Fibroblast of skin of right biceps (primary cell): ENCODE measurements at places on chromosomes 7 and 10.

DNA sequence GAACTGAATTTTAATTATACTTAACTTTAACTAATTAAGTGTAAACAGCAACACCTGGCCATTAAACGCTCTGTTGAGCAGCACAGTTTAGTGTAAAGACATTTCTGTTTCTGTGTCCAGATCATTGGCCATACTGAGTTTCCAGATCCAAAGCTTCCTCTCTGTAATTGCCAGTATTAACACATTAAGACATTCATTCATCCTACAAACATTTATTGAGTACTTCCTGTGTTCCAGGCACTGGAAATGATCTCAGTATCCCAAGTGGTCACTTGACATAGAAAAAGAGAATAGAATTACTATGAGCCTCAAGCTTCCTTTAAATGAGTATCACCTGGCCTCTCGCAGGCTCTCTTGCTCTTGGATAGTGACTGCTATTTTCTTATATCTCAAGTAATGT, 618.1 kb downstream of the SORCS3 start:
- no peak for DNase-seq

DNA sequence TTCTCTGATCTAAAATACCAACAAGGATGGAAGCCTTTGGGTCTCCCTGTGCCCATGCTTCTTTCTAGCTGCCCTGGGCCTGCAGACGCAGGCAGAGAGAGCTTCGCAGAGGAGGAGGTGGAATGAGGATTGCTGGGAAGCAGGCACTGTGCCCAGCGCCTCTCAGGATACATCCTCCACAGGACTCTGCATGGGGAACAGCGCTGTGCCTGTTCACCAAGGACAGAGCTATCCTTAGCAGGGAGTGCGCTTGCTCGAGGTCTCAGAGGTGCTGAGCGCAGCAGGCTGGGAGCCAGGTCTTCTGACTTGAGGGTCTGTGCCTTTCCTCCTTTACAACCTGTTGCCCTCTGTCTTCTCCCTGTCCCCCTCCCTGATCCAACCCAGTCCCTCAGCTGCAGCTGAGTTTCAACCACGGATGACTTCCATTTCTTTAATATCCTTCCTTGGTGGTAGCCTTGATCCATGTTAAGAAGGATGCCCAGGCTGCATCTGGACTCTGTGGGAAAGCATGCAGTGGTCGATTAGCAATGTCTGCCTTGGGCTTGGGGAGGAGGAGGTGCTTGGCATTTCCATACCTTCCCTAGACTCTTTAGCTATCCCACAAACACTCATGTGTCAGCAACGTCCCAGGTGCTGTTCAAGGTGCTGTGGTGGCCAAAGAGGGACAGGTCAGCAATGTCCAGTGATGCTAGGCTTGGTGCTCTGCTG, 219.6 kb upstream of the GPR26 start:
- no peak for DNase-seq

DNA sequence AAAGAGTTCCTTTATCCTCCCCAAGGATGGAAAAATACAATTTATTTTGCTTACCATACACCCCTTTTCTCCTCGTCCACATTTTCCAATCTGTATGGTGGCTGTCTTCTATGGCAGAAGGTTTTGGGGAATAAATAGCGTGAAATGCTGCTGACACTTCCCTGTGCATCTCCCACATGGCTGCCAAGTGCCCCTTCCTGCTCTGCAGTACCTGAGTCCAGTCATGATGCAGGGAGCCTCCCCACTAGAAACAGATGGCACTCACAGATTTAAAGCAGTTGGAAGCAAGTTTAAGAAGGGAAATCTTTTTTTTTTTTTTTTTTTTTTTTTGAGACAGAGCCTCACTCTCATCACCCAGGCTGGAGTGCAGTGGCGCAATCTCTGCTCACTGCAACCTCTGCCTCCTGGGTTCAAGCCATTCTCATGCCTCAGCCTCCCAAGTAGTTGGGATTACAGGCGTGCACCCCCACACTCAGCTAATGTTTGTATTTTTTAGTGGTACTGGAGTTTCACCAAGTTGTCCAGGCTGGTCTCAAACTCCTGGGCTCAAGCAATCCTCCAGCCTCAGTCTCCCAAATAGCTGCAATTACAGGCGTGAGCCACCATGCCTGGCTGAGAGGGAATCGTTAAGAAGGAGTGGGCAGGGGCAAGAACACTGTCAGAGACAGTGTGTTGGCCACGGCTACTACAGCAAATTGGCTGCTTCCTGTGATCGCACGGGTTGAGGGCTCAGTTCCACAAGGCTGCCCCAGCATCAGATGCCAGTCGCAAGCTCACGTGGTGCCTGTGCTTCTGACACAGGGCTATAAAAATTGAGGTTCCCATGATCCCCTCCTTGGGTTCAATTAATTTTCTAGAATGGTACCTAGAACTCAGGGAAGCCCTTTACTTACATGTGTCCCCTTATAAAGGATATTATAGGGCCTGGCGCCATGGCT, 5.3 kb upstream of the PILRA start:
- DNase-seq = no peak

- peak; percentile 86 for DNase-seq
Observed at GRCh38 chr7:155213385-155213784, 84.3 kb upstream of the INSIG1 start.

DNA sequence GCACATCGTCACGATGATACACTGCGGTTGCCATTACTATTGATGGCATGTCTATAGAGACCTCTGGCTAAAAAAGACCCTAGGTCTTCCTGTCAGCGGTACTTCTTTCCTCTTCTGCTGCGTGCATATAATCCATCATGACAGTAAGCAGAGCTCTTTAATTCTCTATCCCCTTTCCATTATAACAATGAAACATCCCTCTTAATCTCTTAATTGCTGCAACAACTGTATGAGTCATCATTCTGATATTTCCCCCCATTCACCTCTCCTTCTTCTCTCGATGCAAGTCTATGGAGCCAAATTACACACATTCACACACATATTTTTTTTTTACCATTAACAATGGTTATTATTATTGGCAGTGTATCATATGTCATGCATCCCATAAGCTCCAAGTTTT, 45.2 kb upstream of the AKR1E2 start:
- peak; percentile 88 for DNase-seq

DNA sequence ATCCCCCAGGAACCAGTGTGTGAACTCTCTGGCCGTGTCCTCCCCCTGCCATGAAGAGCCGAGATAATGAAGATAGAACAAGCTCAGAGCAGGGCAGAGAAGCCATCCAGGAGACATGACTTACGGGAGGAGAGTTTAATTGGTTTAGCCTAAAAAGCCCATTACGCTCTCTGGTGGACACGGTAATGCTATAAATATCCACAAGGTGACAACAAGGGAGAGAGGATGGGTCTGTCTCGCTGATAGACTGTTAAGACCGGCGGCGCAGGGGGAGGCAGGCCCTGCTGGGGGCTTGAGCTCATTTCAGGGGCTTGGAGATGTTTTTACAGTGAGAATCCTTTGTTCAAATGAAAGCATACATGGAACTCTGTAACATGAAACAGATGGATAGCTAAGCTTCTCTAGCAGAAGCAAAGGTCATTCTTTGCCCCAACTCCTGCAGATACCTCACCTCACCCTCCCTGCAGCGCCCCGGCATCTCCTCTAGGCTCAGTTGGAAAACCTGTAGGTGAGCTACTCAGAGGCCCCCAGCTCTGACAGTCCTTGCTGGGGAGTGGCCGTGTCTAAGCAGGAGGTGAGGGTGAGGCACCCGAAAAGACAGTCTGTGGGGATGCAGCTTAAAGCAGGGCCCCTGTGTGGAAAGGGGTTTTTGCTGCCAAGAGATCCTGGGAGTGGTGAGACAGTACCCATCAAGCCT, 40.8 kb upstream of the LOXL4 start:
- DNase-seq = peak; percentile 62

DNA sequence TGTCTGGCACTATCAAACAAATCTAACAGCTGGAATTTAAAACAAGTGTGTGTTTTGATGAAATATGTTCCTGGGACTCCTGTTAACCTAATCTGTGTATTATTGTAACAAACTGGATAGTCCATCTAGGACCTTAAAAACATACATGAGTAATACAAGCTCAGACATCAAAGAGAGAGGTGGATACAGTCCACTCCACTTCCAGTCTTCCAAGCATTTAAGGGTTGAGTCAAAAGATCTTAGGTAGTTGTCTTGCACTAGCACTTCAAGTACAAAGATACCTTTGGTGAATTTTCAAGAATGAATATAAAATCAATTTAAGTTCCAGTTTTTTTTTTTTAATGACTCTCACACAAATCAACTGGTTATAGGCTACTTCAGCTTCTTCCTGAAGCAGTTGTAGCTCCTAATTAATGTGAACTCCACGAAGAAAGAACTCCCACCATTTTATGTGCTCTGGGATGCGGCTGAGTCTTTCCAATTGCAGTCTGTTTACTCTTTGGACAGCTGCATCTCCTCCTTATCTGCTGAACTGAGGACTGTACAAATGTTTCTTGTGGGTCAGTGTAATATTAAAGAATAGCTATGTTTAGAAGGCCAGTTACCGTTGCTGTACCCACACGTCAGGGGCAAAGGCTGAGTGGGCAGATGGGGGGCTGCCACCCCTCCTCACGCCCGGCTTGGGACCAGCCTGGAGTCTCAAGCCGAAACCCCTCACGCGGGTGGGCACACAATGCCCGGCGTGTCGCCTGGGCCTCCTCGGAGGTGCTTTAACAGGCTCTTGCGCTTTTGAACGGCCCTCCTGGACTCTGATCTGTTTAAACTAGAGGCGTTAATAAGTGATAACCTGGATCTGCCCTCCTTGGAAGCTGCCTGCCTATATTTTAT, 2.9 kb upstream of the IGF2BP3 start:
- peak; percentile 15 for DNase-seq

- DNase-seq = no peak
Observed at GRCh38 chr10:121732656-121733445, 134.6 kb upstream of the FGFR2 start.

GRCh38 chr7:108027239-108027638, 24.3 kb upstream of the LAMB1 start:
- no peak for DNase-seq

GRCh38 chr10:77131214-77131613, 506.4 kb downstream of the KCNMA1 start:
- peak; percentile 40 for DNase-seq
